ENCODE measurements at places on chromosomes 16 and 17. TPM values are rescaled to one million over a fixed set of nuclear protein-coding genes. Genes with fewer than 3 reads are reported as not detected.

Gene TMEM100
- 0.59 TPM for total RNA-seq

- DNase-seq = no peak
- no peaks in the 10 kb centered on the region for H3K36me3 ChIP-seq
- no peak overlapping the region for H3K27ac ChIP-seq
Measured at GRCh38 chr16:67883146-67883871, 1.4 kb upstream of the NRN1L start.

Gene KRT25
- total RNA-seq = not detected

- no peak overlapping the region for H3K27ac ChIP-seq
- no peaks in the 10 kb centered on the region for H3K36me3 ChIP-seq
- H3K4me1 ChIP-seq = peaks cover 23% of the 10 kb centered on the region
- H3K27me3 ChIP-seq = no peaks in the 10 kb centered on the region
Measured at GRCh38 chr16:25868106-25868505, 176.3 kb downstream of the HS3ST4 start.

- DNase-seq = no peak
- H3K4me1 ChIP-seq = no peaks in the 10 kb centered on the region
- no peak overlapping the region for H3K27ac ChIP-seq
- no peaks in the 10 kb centered on the region for H3K36me3 ChIP-seq
- no peak overlapping the region for H3K4me3 ChIP-seq
Measured at GRCh38 chr17:39995438-39995837, 14.8 kb downstream of the PSMD3 start.

Gene MT1A
- not detected for total RNA-seq

- H3K36me3 ChIP-seq = no peaks in the 10 kb centered on the region
- H3K4me1 ChIP-seq = no peaks in the 10 kb centered on the region
- H3K27me3 ChIP-seq = no peaks in the 10 kb centered on the region
- H3K27ac ChIP-seq = no peak overlapping the region
- no peak overlapping the region for H3K4me3 ChIP-seq
Measured at GRCh38 chr17:4221899-4222659, 41.7 kb downstream of the ANKFY1 start.

Gene OR3A3
- total RNA-seq = not detected

DNA sequence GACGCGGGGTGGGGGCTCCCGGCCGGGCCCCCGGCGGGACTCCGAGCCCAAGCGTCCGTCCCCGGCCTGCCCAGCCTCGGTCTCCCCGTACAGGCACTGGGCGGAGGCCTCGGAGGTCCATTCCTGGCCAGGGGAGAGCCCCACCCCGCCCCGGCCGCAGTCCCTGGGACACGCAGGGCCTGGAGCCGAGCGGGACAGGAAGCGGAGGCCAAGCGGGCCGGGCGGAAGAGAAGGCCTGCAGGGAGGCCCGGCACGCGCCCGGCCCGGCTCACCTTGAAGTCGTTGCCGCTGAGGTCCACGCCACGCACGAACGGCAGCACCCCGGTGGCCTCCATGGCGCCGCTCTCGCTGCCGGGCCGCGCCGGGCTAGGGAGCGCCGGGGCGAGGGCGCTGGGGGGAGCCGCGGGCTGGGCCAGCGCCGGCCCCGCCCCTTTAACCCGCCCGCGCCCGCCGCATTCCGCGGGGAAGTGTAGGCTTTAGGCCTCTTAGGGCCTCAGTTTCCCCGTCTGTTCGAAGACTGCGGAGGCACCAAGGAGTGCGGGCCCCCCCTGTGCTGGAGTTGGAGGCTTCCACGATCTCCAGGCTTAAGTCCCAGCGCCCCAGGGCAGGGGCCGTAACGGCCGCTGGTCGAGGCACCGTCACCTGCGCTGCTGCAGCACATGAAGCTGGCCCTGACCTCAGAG, at the start of gene FLII:
Gene FLII (minus strand): TSS at position 383 of the 683 bp plus-strand sequence. CDS start 48 bp downstream, at position 335.
- peak within 1 kb of the TSS; percentile 61 for H3K4me3 ChIP-seq
- peaks cover 19% of the 10 kb centered on the region for H3K4me1 ChIP-seq

DNA sequence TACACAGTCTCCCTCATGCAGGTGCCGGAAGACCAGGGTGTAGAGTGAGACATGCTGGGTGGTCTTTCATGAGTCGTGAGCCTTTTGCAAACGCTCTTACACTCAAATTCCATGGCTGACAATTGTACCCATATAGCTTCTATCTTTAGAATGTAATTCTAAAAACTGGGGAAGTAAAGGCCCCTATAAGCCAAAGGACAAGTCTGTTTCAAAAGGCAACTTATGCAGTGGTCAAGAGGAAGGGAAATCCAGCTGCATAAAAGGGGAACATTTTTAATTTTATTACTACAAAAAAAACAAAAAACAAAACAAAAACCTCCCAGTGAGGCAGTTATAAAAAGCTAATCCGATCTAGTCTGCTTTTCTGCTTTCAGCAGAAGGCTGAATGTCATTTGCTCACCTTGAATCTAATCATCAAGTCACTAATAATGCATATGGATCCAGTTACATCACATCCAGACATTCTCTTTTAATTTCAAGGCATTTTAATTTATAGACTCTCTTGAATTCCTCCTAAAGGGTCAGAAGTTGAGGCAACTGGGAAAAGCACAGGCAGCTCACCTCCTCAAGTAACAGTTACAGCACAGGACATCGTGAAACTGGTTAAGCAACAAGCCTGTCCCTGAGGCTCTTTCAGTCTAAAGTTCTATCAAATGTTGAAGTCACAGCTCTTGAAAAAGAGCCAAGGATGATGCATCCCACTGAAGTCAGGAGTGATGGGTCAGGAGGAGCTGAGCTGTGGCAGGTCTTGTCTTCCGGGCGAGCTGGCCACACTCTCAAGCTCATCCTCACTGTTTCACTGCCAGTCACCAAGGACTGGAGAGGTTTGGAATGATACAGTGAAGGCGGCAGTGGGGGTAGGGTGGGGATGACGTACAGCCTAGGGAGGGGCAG, 99.7 kb downstream of the VPS53 start:
- DNase-seq = no peak
- H3K4me3 ChIP-seq = no peak overlapping the region
- H3K27me3 ChIP-seq = no peaks in the 10 kb centered on the region
- H3K27ac ChIP-seq = no peak overlapping the region

Gene NAA38
- 27.4 TPM for total RNA-seq

- H3K4me3 ChIP-seq = no peak overlapping the region
- no peak for DNase-seq
- no peaks in the 10 kb centered on the region for H3K4me1 ChIP-seq
Measured at GRCh38 chr16:8850279-8850885, 18.4 kb downstream of the CARHSP1 start.

Gene RPL27
- total RNA-seq = 1,934 TPM

Gene SCGB1C2
- not detected for total RNA-seq

Gene FZD2
- total RNA-seq = 188 TPM

Gene NPIPB9
- total RNA-seq = not detected

Gene SCARF1
- total RNA-seq = 1.1 TPM

GRCh38 chr16:57422026-57422944, 17.7 kb downstream of the CCL17 start:
- H3K4me3 ChIP-seq = no peak overlapping the region
- H3K27me3 ChIP-seq = no peaks in the 10 kb centered on the region
- H3K36me3 ChIP-seq = no peaks in the 10 kb centered on the region
- DNase-seq = peak; percentile 58
- H3K27ac ChIP-seq = no peak overlapping the region
- H3K4me1 ChIP-seq = no peaks in the 10 kb centered on the region

DNA sequence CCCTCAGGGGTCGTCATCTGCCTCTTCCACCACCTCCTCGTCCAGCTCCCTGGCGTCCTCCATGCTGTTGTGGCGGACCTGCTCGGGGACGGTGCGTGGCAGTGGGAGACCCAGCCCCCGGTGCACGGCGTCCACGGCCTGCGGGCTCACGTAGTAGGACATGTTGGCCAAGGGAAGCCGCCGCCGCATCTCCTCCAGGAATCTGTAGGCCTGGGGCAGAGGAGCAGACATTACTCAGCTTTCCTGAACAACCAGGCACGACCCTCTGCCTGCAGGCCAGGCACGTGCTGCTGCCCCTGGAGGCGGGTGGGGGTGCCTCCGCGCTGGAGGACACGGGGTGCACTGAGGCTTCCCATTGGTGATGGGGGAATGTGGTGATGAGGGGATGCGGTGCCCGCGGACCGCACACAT, 17.8 kb downstream of the TELO2 start:
- H3K4me3 ChIP-seq = no peak overlapping the region
- no peak for DNase-seq
- no peaks in the 10 kb centered on the region for H3K27me3 ChIP-seq
- no peak overlapping the region for H3K27ac ChIP-seq
- H3K4me1 ChIP-seq = no peaks in the 10 kb centered on the region

DNA sequence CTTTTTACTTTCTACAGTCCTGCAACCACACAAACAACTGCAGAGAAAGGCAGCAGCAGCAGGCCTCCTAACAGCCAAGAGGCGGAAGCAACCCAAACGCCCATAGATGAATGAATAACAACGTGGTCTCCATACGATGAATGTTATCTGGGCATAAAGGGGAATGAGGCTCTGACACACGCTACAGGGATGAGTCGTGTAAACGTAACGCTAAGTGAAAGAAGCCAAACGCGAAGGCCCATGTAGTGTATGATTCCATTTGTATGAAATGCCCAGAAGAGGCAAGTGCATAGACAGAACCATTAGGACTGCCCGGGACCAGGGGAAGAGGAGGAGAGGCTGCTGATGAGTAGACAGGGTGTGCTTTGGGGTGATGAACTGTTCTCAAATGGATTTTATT, 94.8 kb upstream of the DNAH17 start:
- DNase-seq = no peak
- no peak overlapping the region for H3K27ac ChIP-seq
- no peaks in the 10 kb centered on the region for H3K36me3 ChIP-seq
- H3K27me3 ChIP-seq = no peaks in the 10 kb centered on the region
- no peak overlapping the region for H3K4me3 ChIP-seq
- H3K4me1 ChIP-seq = peaks cover 6% of the 10 kb centered on the region

DNA sequence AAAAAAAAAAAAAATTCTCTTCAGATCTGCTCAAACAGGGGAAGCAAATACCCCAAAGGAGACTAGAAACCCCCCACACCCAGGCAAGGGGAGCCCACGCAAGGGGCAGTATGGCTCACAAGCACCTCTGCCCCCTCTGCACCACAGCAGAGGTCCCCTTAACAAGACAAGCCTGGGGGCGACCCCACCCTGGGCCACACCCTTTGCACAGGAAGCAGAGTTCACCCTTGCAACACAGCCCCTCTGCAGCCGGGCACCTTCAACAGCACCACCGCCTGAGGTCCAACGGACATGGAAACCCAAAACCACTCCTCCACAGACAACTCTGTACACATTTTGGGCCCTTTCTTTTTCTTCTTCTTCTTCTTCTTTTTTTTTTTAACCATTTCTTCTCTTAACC, 12.8 kb downstream of the AXIN1 start:
- H3K27ac ChIP-seq = no peak overlapping the region
- H3K4me1 ChIP-seq = no peaks in the 10 kb centered on the region

Gene CDH13
- 3.0 TPM for total RNA-seq

- peaks cover 33% of the 10 kb centered on the region for H3K4me1 ChIP-seq
- H3K27me3 ChIP-seq = no peaks in the 10 kb centered on the region
- H3K27ac ChIP-seq = no peak overlapping the region
- DNase-seq = no peak
- H3K36me3 ChIP-seq = no peaks in the 10 kb centered on the region
Measured at GRCh38 chr16:3868556-3868955, 12.0 kb downstream of the CREBBP start.

GRCh38 chr16:50371936-50372595, 3.3 kb upstream of the BRD7 start:
- peak; percentile 66 for DNase-seq
- no peak overlapping the region for H3K27ac ChIP-seq
- H3K4me3 ChIP-seq = no peak overlapping the region
- peaks cover 7% of the 10 kb centered on the region for H3K4me1 ChIP-seq

DNA sequence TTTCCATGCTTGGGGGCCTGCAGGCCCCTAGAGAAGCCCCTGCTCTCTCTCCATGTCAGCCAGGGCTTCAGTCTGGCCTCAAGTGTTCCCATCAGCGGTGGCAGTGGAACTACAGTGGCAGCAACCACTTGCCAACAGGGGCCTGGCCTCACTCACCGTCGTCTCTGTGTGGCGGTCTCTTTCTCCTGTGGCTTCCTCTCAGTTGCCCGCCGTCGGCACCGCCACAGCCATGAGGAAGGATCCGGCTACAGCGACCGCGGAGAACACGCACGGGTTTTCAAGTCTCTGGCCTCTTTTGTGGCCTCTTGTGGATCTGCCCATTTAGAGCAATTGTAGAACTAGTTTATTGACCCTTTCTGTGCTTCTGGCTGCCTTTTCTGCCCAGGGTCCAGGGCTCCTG, 8.5 kb downstream of the ARMC7 start:
- no peaks in the 10 kb centered on the region for H3K27me3 ChIP-seq
- H3K27ac ChIP-seq = no peak overlapping the region
- no peak overlapping the region for H3K4me3 ChIP-seq
- DNase-seq = no peak

- no peaks in the 10 kb centered on the region for H3K36me3 ChIP-seq
- no peaks in the 10 kb centered on the region for H3K27me3 ChIP-seq
- no peak overlapping the region for H3K4me3 ChIP-seq
Measured at GRCh38 chr16:83917152-83918120, 18.5 kb downstream of the MLYCD start.

Gene CRYBA1
- 1.0 TPM for total RNA-seq

Gene GPRC5B
- total RNA-seq = 21.1 TPM

DNA sequence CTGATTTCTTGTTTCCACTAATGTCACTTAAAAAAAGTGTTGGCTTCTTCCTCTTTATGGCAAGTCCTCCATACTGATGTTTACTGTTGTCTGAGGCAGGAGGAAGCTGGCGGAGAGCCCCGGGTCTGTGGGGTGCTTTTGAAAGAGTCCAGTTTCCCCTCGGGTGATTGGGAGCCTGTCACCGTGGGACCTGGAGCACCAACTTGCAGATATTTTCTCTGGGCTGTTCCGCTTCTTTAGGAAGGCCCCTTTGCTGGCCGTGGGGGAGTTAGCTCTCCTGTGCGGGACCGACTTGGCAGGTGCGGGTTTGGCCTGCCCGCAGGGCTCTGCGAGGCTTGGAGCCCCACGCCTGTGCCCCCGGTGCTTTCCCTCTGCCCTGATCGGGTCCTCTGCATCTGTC, 3.1 kb downstream of the BANP start:
- no peak overlapping the region for H3K4me3 ChIP-seq
- no peaks in the 10 kb centered on the region for H3K27me3 ChIP-seq
- DNase-seq = no peak

DNA sequence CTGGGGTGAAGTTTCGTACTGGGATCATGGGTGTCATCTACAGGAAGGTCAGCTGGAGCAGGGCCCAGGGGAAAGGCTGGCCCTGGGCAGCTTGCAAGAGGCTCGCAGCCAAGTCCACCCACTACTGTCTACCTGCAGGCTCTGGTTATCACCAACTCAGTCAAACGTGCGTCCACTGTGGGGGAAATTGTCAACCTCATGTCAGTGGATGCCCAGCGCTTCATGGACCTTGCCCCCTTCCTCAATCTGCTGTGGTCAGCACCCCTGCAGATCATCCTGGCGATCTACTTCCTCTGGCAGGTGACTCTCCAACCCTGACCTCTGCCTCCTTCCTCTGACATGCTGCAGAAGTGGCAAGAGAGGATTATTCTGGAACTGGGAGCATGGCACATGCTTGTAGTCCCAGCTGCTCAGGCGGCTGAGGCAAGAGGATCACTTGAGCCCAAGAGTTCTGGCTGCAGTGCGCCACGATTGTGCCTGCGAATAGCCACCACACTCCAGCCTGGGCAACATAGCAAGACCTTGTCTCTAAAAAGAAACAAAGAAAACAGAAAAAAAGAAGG, 29.2 kb downstream of the ABCC3 start:
- DNase-seq = no peak
- H3K36me3 ChIP-seq = no peaks in the 10 kb centered on the region
- H3K4me3 ChIP-seq = no peak overlapping the region
- peaks cover 11% of the 10 kb centered on the region for H3K4me1 ChIP-seq
- no peaks in the 10 kb centered on the region for H3K27me3 ChIP-seq
- H3K27ac ChIP-seq = no peak overlapping the region

- H3K27ac ChIP-seq = no peak overlapping the region
- no peaks in the 10 kb centered on the region for H3K27me3 ChIP-seq
- peaks cover 14% of the 10 kb centered on the region for H3K36me3 ChIP-seq
- DNase-seq = no peak
- H3K4me3 ChIP-seq = no peak overlapping the region
Measured at GRCh38 chr17:58491510-58492045, 3.4 kb upstream of the HSF5 start.

Gene KRT33B
- total RNA-seq = not detected

Gene CTNS
- total RNA-seq = 9.4 TPM

Gene ESRP2
- total RNA-seq = 1.5 TPM
